ENCODE measurements at places on chromosomes 6 and 20.

- DNase-seq = peak; percentile 96
These were observed 22.6 kb upstream of the RIN2 start for GRCh38 chr20:19735446-19735845.

- no peak for DNase-seq
These were observed 248.0 kb downstream of the PHF3 start for GRCh38 chr6:63883597-63883996.

GRCh38 chr20:24357177-24357576 is 112.3 kb upstream of the SYNDIG1 start:
- DNase-seq = no peak

GRCh38 chr6:90431576-90431975 is 134.9 kb upstream of the BACH2 start:
- no peak for DNase-seq

GRCh38 chr6:162100096-162100495 is 627.5 kb downstream of the PRKN start:
- no peak for DNase-seq

DNA sequence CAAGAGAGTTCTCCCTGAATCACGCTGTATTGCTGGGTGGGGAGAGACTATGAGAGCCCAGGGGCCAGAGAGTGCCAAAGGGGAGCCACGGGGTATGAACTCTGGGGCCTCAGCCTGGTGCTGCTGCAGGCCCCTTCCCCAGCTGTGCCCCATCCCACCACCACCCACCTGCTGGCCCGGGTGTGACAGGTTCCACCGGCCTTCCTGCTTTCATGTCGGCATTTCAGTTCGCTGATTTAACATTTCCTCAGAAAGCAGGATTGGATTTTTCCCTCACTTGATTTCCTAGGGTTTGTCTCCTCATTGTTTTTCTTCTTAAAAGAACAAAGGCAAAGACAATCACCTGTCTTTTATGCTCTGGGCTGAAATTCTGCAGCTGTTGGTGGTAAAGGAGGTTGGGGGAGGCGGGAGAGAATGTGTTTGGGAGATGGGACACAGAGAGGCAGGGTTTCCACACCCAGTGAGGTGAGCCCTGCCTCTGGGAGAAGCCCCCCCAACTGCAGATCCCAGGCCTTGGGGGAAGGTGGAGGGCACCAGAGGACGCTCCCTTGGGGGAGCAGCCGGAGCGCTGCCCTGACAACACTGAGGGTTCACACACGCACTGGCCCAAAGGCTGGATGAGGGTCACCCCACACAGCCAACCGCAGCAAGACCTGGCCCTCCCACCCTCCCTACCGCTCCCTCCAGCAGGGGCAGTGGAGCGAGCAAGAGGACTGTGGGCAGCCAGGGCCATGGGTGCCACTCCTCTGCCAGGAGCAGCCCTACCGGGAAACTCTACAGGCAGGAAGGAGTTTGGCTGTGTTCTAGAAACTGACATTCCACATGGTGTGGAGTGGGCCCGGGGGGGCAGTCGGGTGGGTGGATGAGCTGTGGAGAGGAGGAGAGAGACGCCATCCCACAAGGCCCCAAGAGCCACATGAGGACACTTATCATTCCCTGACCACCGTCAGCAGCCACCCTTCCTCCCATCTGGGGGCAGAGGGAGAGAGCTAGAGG is 10.5 kb upstream of the MLN start:
- DNase-seq = no peak

DNA sequence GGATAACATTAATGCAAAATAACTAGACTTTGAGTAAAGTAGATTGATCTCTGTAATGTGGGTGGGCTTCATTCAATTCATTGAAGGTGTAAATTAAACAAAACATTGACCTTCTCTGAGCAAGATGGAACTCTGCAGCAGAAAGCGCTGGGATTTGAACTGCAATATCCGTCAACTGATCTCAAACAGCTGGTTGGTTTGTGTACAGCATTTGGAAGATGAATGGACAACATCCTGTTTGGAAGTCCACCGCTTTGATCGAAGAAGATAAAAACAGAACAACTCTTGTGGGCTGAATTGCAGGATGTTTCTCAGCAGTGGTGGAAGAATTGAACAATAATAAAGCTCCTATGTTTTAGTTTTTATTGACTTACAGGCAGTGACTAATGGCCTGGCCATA is 20.6 kb downstream of the HLA-C start:
- DNase-seq = no peak

GRCh38 chr6:21398741-21399325 is 194.7 kb upstream of the SOX4 start:
- DNase-seq = no peak

DNA sequence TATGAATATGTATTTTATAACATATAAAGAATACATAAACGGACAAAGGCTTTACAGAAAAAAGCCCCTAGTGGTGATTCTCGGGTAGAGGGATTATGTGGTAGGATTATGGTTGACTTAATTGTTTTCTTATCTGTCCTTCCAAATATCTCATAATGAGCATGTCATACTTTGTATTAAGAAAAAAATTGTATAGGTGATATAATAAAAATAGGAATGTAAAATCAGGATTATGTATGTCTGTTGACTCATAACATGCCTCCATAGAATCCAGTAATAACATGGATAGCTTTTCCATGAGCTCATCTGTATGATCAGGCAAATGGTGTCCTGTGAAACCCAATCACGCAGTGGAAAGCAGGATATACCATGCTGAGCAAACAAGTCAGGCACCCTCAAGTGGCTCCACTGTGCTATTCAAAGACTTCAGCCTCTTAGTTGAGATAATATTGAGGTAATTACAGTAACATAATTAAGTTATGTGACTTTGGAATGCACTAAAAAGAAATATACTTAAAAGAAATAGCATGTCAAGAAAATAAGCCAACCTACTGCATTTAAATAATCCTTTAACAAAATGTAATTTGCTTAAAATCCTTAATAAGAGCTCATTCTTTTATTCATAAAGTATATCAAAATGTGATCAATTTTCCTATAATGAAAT is 39.6 kb upstream of the PRELID3B start:
- no peak for DNase-seq

DNA sequence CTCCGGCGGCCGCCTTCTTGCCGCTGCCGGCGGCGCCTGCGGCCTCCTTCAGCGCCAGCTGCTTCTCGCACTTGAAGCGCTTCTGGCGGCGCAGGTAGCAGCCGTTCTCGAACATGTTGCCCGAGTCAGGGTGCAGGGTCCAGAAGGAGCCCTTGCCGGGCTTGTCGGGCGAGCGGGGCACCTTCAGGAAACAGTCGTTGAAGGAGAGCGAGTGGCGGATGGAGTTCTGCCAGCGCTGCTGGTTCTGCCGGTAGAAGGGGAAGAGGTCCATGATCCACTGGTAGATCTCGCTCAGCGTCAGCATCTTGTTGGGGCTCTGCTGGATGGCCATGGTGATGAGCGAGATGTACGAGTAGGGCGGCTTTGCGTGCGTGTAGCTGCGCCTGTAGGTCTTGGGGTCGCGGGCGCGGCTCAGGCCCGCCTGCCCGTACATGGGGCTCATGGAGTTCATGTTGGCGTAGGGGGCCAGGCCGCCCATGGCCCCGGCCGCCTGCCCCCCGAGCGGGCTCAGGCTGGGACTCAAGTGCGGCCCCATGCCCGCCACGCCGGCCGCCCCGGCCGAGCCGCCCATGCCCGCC is 1.9 kb downstream of the FOXA2 start:
- DNase-seq = no peak

DNA sequence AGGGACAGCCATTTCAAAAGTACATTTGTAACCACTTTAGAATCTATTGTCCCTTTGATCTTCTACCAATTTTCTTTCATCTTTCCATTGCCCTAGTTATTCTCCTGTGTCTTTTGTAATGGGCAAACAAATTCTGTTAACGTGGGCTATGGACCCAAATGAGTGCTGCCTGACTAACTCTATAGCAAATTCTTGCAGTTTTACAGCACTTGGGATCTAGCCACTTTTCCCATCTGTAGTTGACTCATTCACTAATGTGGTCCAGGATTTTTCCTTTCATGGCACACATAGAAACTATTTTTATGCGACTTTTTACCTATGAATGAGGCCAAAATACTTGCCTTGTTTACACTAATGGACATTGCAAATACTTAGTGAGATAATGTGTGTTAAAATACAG is 52.0 kb downstream of the GRIK2 start:
- no peak for DNase-seq

GRCh38 chr6:159935633-159936032 is 33.2 kb upstream of the IGF2R start:
- DNase-seq = no peak

DNA sequence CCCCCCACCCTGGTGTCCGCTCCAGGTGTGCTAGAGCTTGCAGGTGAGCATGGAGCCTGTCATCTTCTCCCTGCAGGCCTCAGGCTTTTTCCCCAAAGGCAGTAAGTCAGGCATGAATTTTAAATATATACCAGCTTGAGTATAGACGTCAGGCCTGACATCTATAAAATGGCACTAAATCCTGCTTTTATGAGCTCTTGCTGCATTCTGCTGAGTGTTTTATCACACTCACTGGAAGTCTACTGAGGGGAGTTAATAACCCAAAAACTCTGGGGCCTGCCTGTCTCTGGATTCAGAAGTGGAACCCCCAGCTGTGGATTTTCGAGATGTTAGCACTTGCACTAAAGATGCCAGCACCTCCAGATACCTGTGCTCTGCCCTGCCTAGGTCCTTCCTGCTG is 133.4 kb upstream of the TOP1 start:
- no peak for DNase-seq

GRCh38 chr6:11889572-11889971 is 111.0 kb upstream of the ADTRP start:
- DNase-seq = no peak

DNA sequence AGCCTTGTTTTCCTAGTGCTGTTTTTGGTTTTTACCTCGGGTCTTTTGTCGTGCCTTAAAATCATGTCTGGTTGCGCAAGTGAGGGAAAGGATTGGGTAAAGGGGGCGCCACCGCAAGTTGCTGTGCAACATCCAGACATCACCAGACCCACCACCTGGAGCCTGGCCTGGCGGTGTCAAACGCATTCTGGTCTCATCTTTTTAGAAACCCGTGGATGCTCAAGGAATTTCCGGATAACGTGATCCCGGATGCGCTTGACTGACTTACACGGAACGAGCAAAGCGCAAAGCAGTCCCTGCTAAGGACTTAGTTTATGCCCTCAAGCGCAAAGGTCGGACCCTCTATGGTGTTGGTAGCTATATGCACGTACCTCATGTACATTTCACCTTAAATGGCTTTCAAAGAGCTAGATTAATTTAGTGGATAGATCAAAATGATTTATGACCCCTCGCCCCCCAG is 105.2 kb downstream of the OR2B2 start:
- peak; percentile 55 for DNase-seq

- DNase-seq = no peak
These were observed 86.8 kb downstream of the MOXD1 start for GRCh38 chr6:132314432-132314831.

DNA sequence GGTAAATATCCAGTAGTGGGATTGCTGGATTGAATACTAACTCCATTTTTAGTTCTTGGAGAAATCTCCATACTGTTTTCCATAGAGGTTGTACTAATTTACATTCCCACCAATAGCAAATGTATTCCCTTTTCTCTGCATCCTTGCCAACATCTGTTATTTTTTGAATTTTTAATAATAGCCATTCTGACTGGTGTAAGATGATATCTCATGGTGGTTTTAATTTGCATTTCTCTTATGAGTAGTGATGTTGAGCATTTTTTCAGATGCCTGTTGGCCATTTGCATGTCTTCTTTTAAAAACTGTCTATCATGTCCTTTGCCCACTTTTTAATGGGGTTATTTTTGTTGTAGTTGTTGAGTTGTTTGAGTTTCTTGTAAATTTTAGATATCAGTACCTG is 253.2 kb downstream of the HAO1 start:
- DNase-seq = no peak

- no peak for DNase-seq
These were observed 8.7 kb upstream of the WTAP start for GRCh38 chr6:159718634-159719033.

GRCh38 chr6:164005004-164005711 is 590.6 kb downstream of the QKI start:
- no peak for DNase-seq

- DNase-seq = peak; percentile 98
These were observed 37.5 kb upstream of the MRPS18A start for GRCh38 chr6:43724914-43725642.

GRCh38 chr20:7695051-7695495 is 245.2 kb downstream of the HAO1 start:
- no peak for DNase-seq

DNA sequence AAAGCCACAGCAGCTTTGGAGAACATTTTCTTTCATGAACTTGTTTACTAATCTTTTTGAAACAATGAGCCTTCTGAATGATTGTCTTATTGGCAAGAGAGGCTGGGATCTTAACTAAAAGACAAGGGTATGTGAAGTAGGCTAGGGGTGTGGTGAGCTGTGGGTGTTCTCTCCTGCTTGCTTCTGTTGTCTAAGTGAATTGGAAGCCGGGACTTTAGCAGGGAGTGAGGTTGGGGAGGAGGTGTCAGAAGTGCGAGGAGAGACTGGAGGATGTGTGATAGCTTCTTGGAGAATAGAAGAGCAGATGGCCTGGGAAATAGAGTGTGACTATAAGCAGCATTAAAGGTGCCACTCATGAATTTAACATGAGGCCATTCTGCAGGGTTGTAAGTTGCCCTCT is 562.8 kb downstream of the UTRN start:
- no peak for DNase-seq
